ENCODE measurements at places on chromosomes 13 and 19.

DNA sequence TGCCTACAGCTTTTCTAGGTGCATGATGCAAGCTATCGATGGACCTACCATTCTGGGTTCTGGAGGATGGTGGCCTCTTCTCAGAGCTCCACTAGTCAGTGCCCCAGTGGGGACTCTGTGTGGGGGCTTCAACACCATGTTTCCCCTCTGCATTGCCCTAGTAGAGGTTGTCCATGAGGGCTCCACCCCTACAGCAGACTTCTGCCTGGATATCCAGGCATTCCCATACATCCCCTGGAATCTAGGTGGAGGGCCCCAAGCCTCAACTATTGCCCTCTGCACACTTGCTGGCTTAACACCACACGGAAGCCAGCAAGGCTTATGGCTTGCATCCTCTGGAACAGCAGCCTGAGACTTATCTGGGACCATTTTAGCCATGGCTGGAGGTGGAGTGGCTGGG lies 1299.9 kb upstream of the MIR17HG start:
- DNase-seq = no peak

DNA sequence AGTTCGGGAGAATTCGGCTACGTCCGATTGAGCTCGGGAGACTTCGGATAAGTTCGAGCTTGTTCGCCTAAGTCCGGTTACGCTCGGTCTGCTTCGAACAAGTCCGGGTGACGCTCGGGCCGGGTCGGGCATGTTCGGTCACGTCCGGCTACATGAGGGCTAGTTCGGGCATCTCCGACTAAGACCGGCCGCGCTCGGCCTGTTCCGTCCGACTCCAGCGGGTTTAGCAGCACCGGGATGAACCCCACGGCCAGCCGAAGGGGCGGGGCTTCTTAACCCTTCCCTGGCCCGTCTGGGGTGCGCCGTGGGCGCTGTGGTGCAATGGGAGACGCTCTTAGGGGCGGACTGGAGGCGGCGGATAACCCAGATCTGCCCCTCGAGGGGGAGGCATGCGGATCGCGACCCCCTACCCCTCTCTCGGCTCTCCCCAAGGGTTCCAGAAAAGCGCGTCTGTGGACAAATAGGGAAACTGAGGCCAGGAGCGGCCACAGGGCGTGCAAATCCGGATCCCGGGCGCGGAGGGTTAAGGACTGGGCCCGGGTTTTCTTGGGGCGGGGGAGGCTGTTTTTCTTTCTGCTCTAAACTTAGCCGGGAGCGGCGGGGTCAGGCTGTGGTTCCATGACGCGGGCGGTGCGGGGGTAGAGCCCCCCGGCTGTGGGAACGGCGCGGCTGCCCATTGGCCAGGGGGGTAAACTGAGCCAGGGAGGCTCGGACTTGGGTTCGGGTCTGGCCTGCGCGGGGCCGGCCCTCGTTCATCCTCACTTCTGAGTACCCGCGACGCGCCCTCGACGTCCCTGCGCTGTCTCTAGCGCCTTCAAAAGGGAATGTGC lies 1.5 kb downstream of the PDE4C start:
- DNase-seq = peak; percentile 96

- DNase-seq = no peak
Measured at GRCh38 chr13:49476529-49476928, 19.2 kb upstream of the PHF11 start.

- DNase-seq = no peak
Measured at GRCh38 chr19:7908742-7909461, 5.2 kb downstream of the MAP2K7 start.

GRCh38 chr13:94160875-94161274 lies 318.6 kb downstream of the DCT start:
- DNase-seq = no peak

DNA sequence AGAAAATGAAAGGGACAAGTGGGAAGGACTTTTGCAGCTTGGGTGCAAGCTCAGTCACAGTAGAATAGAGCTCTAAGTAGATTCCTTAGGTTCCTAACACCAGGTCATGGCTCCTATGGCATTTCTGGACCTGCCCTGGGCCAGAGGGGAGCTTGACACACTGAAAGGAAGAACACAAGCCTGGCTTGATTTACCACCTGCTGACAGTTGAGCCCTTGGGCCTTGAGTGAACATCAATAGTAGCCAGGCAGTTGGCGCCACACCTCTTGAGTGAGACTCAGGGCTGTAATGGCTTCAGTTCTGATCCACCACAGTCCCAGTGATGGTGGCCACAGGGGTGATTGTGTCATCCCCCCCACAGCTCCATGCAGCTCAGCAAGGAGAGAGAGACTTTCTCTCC lies 221.9 kb upstream of the PCDH17 start:
- DNase-seq = no peak

DNA sequence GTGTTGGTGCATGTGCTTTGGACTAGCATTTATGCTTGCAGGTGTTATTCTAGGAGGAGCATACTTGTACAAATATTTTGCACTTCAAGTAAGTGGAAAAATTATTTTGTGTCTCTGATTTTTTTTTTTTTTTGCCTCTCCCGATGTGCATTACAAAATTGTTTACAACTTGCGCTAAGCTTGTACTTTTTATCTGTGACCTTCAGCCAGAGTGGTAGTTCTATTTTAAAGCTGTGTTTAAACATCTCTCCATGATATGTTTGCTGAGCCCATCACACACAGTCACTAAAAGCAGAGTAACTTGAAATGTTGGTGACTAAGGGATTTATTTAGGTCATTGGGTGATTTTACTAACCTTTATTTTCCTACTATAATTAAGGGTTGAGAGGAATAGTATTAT lies 20.8 kb downstream of the ITM2B start:
- no peak for DNase-seq

- peak; percentile 45 for DNase-seq
Measured at GRCh38 chr19:45693106-45693788, 781 bp downstream of the QPCTL start.

GRCh38 chr13:79782541-79783205 lies 301.7 kb downstream of the NDFIP2 start:
- no peak for DNase-seq

DNA sequence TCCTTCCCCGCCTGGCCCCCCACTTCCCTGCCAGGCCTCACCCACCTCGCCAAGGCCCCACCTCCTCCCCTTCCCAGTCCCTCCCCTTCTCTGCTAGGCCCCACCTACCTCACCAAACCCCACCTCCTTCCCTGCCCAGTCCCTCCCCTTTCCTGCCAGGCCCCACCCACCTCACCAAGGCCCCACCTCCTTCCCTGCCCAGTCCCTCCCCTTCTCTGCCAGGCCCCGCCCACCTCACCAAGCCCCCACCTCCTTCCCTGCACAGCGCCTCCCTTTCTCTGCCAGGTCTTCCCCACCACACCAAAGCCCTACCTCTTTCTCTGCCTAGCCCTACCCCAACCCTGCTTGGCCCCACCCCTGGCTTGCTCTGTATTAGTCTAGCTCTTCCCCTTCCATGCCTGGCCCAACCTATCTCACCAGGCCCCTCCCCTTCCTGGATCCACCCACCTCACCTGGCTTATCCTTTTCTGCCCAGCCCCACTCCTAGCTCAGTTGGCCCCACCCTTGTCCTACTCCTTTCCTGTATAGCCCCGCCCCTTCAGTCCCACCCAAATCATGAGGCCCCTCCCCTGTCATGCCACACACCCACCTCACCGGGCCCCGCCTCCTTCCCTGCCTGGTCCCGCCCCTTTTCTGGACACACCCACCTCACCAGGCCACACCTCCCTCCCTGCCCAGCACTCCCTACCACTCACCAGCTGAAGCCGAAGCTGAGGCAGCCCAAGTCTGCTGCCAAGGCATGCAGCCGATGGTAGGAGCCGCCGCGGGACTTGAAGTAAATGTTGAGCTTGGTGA lies 16.2 kb downstream of the CERS1 start:
- DNase-seq = no peak

GRCh38 chr19:40960062-40960685 lies 30.9 kb upstream of the CYP2B6 start:
- no peak for DNase-seq

- no peak for DNase-seq
Measured at GRCh38 chr13:105341256-105341655, 1194.2 kb downstream of the EFNB2 start.

DNA sequence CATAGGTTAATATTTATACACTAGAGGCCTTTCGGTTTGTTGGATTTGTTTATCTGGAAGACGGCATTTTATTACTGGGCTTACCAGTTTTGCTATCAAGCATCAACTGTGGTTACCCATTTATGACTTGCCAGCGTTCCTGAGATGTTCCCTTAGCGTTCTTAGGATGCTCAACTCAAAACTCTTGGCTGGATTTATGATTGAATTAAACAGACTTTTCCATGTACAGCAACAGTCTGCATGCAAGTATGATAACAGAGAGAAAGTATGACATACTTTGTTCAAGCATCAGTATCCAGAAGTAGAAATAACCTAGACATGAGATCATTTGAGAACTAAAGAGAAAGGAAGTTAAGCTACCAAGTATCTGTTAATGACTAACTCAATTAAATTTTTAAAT lies 29.9 kb upstream of the RNF113B start:
- no peak for DNase-seq

DNA sequence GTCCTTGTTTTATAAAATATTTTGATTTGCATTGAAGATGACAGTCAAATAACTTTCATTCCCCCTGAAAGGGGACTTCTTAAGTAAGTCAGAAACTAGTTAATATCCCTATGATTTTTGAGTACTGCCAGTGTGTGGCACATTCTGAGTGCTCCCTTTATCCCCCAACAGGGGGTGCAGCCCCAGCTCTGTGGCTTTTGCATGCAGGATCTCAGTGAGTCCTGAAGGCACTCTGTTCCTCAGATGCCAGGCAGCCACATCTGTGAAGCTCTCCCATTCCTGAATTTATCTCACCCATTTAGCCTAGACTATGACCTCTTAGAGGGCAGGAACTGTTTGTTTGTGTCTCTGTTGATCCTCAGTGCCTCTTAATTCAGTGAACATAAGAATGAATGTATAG lies 123.1 kb downstream of the CDK8 start:
- DNase-seq = no peak

DNA sequence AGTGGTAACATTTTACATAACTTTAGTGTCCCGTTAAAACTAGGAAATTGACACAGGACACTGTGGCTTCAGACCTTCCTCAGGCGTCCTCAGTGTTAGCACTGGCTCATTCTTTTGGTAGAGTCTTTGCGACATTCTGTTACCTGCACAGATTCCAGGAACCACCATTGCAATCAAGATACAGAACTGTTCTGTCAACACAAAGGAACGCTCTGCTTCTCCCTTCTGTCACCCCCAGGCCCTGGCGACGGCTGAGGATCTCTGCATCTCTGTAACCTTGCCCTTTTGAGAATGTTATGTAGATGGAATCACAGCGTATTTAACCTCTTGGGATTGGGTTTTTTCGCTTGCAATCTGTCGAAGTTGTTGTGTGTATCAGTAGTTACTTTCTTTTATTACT lies 22.6 kb downstream of the KDM4B start:
- no peak for DNase-seq

DNA sequence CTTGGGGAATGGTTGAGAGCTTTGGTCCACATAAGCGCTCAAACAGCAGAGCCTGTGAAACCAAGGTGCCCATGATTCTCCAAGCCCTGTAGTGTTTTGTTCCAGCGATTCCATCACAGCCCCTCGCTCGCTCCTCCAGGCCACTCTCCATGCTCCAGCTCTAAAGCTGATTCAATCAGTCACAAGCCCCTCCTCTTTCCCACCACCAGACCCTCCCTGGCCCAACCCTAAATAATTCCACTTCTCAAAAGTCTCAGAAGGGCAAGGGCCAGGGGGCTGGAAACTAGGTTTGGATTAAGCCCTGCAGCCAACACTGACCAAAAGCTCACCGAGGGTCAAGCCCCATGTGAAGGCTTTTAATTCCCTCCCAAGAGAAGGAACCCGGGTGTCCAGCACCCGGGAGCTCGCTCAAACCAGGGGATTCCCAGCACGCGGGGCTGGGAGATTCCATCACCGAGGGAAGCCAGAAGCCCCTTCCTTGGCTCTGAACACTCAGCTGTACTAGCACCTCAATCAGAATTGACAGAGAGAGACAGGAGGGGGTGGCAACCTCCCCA lies 1.5 kb downstream of the ZNF296 start:
- DNase-seq = no peak

DNA sequence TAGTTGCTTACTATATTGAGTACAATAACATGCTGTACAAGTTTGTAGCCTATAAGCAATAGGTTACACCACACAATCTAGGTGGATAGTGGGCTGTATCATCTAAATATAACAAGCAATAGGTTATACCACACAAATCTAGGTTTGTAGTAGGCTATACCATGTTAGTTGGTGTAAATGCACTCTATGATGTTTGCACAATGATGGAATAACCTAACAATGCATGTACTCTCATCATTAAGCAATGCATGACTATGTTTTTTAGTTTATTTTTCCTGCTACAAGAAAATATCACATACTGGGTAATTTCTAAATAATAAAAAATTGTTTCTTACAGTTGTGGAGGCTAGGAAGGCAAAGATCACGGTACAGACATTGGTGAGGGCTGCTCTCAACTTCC lies 262.5 kb downstream of the SLITRK6 start:
- DNase-seq = no peak

GRCh38 chr13:20877902-20878301 lies 24.6 kb downstream of the XPO4 start:
- DNase-seq = no peak

GRCh38 chr19:16429759-16430091 lies 42.0 kb downstream of the EPS15L1 start:
- no peak for DNase-seq

DNA sequence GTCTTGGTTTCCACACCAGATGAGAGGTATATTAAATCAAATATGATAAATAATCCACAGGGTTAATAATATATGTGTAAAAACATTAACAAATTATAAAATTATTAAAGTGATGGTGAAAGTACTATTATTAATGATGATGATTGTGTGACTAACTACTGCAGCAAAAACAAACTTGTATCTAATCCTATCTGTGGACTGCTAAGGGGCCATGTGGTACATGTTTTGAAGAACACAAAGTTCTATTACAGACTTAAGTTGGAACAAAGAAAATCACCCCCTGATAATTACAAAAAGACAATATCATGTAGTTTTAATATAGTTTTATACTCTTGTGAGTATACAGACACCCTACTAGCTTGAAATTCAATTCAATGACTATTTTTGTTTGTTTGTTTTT lies 504.2 kb upstream of the NBEA start:
- no peak for DNase-seq

GRCh38 chr19:50712833-50713232 lies 6.8 kb downstream of the SHANK1 start:
- DNase-seq = no peak

- no peak for DNase-seq
Measured at GRCh38 chr19:5891572-5891937, 12.0 kb downstream of the NDUFA11 start.

DNA sequence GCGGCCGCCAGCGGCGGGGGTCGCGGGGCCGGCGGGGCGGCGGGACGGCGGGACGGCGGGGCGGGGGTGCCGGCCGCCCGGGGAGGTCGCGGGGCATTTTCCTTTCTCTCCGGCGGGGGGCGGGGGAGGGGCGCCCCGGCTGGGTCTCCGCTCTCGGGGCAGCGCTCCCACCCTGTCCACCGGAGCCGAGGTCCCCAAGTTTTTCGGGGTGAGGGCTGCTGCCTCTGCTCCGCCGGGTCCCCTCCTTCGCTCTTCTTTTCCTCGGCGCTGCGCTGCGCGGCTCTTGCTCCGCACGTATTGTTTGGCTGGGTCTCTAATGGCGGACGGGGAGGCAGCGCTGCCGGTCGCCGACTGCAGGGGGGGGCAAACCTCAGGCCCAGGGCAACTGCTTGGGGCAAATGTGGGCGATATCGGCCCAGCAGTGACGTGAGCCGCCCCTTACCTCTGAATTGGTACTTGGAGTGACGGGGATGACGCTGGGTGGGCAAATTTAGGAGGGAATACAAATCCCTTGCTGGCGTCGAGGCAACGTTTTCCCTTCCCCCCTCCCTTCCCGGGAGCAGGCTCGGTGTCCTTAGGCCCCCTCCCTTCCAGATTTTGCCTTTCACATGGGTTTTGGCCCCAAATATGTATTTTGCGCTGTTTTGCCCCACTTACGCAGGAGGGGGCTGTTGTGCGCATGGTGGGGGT lies 759 bp downstream of the ZMYM2 start:
- DNase-seq = peak; percentile 26

Data from T1000 (cell line).